Ovary (tissue), 10 donors: ENCODE measurements at places on chromosomes 3 and 15. TPM values are rescaled to one million over a fixed set of nuclear protein-coding genes. Genes with fewer than 3 reads are reported as not detected.
A peak's percentile ranks its signal among the peaks of the same experiment; 100 is the strongest.

The TGM5 gene
- not detected for total RNA-seq

The TGFBR2 gene
- 53.8 TPM for total RNA-seq

The DAPK2 gene
- 1.7 TPM for total RNA-seq

The LSMEM2 gene
- total RNA-seq: 0.42 TPM

The B3GNT5 gene
- 9.9 TPM for total RNA-seq

The GP9 gene
- total RNA-seq: not detected

The ARL14 gene
- total RNA-seq: not detected

The SV2B gene
- 0.26 TPM for total RNA-seq

The DISP2 gene
- total RNA-seq: 1.5 TPM

The FMN1 gene
- 0.76 TPM for total RNA-seq

The FBXO40 gene
- 0.32 TPM for total RNA-seq

The NPAP1 gene
- total RNA-seq: 0.40 TPM

The BUB1B gene
- 0.65 TPM for total RNA-seq

The KBTBD8 gene
- 0.66 TPM for total RNA-seq

The CFAP20DC gene
- 0.35 TPM for total RNA-seq

The RASGRF1 gene
- total RNA-seq: 1.1 TPM

The GOLGA6L10 gene
- 1.5 TPM for total RNA-seq

DNA sequence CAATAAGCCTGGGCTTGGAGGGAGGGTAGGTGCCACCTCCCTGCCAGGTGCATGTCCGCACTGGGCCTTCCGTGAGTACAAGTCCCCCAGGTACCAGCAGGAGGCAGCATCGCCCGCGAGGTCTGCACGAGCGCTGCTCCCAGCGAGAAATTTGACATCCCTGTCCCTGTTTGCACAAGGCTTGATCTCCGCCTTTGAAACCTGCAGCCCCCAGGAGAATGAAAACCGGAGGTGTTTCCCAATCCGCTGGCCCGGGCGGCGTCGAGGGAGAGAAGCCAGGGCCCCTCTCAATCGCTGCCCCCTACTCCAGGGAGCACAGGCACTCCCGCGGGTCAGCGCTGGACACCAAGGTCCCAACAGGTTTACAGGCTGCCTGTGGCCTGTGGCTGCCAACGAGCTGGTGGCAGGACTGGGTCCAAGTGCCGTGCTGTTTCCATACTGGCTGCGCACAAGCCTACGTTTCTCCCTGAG is 961 bp downstream of the HAPLN3 start:
- DNase-seq: no peak
- H3K4me3 ChIP-seq: peak overlapping the region; percentile 33
- H3K4me1 ChIP-seq: peaks cover 9% of the 10 kb centered on the region
- H3K27ac ChIP-seq: no peak overlapping the region
- H3K36me3 ChIP-seq: no peaks in the 10 kb centered on the region
- no peaks in the 10 kb centered on the region for H3K27me3 ChIP-seq

DNA sequence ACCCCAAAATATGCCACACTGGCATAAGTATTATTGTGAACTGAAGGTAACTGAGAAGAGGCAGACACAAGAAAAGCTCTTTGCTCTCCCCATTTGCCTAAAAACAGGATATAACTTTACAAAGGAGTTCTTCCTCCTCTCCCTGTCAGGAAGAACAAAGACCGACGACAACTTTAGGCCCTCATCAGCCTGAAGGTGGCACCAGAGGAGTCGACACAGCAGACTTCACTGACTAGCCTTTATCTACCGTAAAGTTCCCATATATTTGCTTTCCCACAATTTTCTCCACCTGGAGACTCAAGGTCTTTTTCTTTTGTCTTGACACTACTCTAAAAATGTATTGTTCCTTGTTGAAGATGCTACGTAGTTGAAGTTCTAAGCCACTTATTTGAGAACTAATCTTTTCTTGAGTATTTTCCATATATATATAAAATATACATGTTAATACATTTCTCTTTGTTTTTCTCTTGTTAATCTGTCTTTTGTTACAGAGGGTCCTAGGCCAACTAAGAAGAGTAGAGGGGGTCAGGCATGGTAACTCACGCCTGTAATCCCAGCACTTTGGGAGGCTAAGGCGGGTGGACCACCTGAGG is 16.2 kb upstream of the XIRP1 start:
- no peaks in the 10 kb centered on the region for H3K4me1 ChIP-seq
- no peaks in the 10 kb centered on the region for H3K36me3 ChIP-seq
- H3K27me3 ChIP-seq: no peaks in the 10 kb centered on the region
- no peak overlapping the region for H3K4me3 ChIP-seq
- H3K27ac ChIP-seq: no peak overlapping the region

GRCh38 chr15:73621286-73621826 is 11.8 kb downstream of the NPTN start:
- H3K27me3 ChIP-seq: no peaks in the 10 kb centered on the region
- no peak overlapping the region for H3K27ac ChIP-seq
- H3K4me3 ChIP-seq: no peak overlapping the region
- no peaks in the 10 kb centered on the region for H3K36me3 ChIP-seq

DNA sequence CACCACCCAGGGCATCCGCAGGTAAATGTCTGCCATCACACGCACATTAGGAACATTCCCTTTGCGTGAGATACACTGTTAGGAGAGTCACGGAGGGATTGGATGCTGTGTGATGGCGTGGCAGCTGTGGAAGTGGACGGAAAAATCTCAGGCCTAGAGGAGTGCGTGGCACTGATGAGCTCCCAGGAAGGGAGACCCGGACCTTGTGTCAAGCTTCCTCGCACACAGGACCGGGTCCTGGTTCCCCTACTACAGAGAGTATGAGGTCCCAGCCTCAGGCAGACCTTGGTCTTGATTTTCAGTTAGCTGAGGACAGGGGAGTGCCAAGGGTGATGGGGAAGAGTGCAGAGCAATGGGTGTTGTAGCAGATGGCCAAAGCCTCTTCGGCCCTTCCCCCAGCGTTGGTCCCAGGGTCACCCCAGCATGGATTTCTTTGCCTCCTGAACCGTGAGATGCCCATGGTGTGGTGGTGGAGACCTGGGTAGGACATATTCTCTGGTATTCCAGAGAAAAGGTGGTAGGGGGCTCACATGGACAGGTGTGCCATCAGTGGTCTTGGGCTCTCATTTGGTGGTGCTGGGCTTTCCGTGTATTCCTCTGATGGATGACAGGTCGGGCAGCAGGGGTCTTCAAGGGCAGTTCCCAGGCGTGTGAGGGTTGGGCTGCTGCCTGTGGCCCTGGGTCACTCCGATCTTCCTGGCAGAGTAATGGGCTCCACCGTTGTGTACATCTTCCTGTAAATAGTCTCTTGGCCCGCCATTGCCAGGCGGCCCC is 105.1 kb downstream of the SNRPN start:
- H3K4me3 ChIP-seq: no peak overlapping the region
- no peaks in the 10 kb centered on the region for H3K27me3 ChIP-seq
- peaks cover 7% of the 10 kb centered on the region for H3K36me3 ChIP-seq
- no peaks in the 10 kb centered on the region for H3K4me1 ChIP-seq
- peak; percentile 8 for DNase-seq

DNA sequence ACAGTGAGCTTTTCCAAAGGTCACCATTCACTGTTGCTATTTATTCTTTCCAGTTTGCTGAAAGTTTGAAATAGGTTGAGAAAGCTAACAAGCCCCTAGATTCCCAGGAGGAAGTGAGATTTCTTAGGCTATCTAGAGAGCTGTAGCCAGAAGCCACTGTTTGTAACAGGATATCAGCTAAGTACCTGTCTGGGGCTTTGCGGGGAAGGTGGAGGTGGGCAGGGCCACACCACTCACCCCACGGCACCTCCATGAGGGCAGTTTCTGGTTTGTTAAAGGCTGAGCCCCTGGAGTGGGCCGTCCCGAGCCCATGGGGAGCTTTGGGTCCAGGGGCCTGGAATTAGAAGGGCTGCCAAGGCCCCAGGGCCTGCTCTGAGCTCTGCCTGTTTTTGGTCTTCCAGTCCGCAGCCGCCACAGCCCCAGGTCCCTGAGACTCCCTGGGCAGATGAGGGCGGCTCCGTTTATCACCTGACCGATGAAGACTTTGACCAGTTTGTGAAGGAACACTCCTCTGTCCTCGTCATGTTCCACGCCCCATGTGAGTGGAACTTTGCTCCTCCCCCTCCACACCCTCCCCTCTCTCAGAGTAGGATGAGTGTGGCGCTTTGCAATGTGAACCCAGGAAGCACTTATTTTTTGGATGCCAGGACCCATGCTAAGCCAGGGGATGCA is 63.4 kb downstream of the PDIA5 start:
- H3K4me3 ChIP-seq: no peak overlapping the region
- H3K36me3 ChIP-seq: no peaks in the 10 kb centered on the region
- no peaks in the 10 kb centered on the region for H3K27me3 ChIP-seq
- no peak for DNase-seq

- no peak for DNase-seq
- H3K36me3 ChIP-seq: no peaks in the 10 kb centered on the region
- no peak overlapping the region for H3K27ac ChIP-seq
- no peaks in the 10 kb centered on the region for H3K27me3 ChIP-seq
- H3K4me1 ChIP-seq: no peaks in the 10 kb centered on the region
Observed at GRCh38 chr15:81454024-81454423, 80.0 kb upstream of the TMC3 start.

DNA sequence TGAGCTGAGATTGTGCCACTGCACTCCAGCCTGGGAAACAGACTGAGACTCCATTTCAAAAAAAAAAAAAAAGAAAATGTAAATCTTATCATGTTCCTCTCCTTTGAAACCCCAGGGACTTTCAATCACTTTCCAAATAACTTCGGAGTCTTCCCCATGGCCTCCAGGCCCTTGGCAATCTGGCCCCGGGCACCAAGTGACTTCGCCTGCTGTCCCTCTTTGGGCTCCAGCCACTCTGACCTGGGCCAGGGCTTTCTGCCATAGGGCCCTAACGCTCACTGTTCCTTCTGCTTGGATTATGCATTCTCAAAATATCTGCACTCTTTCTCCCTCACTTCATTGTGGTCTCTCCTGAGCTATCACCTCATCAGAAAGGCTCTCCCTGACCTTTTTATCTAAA is 260.9 kb downstream of the KLF13 start:
- H3K27ac ChIP-seq: no peak overlapping the region
- no peaks in the 10 kb centered on the region for H3K4me1 ChIP-seq
- H3K36me3 ChIP-seq: no peaks in the 10 kb centered on the region
- DNase-seq: no peak

DNA sequence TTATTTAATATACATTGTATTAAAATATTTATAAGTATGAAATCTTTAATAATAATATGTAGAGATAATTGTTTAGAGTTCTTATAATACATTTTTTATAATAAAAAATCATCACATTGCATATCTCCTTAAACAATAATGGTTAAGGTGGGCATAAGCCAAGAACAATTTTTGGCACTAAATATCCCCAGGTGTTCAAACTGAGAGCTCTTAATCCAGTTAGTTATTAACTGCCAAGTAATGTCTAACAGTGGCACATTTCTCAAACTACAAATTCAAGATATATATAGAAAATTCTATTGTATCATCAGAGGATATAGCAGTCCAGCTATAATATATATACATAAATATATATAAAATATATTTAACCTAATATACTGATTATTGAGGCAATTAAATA is 680.8 kb downstream of the SI start:
- no peak overlapping the region for H3K27ac ChIP-seq
- no peaks in the 10 kb centered on the region for H3K27me3 ChIP-seq
- no peak for DNase-seq
- no peak overlapping the region for H3K4me3 ChIP-seq

DNA sequence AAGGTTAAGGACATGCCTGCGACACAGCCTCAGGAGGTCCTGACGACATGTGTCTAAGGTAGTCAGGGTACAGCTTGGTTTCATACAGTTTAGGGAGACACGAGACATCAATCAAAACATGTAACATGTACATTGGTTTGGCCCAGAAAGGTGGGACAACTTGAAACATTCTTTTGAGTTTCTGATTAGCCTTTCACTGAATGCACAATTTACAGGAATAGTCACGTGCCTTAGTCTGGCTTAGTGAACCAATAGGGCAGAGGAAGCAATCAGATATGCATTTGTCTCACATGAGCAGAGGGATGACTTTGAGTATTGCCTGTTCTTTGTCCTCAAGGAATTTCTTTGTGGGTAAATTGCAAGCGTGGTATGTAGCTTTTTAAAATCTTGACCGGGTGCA is 24.5 kb upstream of the HDAC11 start:
- no peak overlapping the region for H3K27ac ChIP-seq
- H3K27me3 ChIP-seq: no peaks in the 10 kb centered on the region
- no peak overlapping the region for H3K4me3 ChIP-seq
- no peaks in the 10 kb centered on the region for H3K36me3 ChIP-seq
- DNase-seq: no peak

- H3K27me3 ChIP-seq: no peaks in the 10 kb centered on the region
- DNase-seq: no peak
- H3K4me3 ChIP-seq: no peak overlapping the region
- no peak overlapping the region for H3K27ac ChIP-seq
- H3K36me3 ChIP-seq: no peaks in the 10 kb centered on the region
- H3K4me1 ChIP-seq: no peaks in the 10 kb centered on the region
Observed at GRCh38 chr3:22122567-22122966, 371.6 kb upstream of the ZNF385D start.

DNA sequence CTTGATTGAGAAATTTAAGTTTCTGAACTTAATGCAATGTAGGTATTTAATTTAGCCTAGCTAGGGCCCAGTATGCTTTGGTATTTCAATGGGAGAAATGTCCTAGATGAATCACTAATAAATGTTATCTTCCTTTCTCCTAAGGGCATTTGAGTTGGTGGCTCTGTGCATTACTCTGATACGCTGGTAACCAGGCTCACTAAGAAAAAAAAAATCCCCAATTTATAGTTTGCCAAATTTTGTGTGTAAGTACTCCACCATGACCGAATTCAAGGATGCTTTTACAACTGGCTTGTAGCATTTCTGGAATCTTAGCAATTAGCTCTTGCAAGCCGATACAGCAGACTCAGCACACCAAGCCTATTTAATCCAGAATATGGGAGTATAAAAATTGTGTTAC is 94.6 kb upstream of the LPP start:
- peaks cover 3% of the 10 kb centered on the region for H3K4me1 ChIP-seq
- H3K36me3 ChIP-seq: no peaks in the 10 kb centered on the region
- no peaks in the 10 kb centered on the region for H3K27me3 ChIP-seq
- no peak for DNase-seq

DNA sequence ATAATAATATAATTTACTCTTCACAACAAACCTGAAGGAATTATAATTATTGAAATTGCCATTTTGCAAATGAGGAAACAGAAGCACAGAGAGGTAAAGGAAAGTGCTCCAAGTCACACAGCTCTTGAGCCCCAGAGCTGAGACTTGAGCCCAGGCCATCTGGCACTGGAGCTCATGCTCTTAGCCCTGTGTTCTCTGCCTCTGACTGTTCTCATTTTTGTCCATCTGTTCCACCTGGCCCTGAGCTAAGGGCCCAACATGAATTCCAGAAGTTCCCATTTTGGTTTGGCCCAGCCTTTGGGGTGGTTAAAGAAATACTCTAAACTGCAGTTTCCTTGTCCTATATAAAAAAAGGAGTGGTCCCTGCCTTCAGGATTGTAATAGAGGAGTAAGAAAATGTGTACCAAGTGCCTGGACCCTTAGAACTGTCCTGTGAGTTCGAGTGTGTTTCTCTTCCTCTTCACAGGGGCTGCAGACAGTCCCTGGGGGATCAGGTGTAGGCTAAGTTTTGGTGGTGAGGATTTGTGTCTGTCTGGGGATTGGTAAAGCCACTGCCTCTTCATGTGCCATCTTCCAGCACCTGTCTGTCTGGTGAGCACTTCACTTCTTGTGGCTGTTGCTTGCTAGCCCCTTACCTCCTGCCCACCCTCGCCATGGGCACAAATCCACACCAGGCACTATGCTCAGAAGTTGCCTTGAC is 91.8 kb downstream of the DNAJB8 start:
- no peak for DNase-seq
- H3K4me1 ChIP-seq: peaks cover 11% of the 10 kb centered on the region
- H3K27me3 ChIP-seq: no peaks in the 10 kb centered on the region
- no peak overlapping the region for H3K27ac ChIP-seq
- no peaks in the 10 kb centered on the region for H3K36me3 ChIP-seq

GRCh38 chr15:44015545-44016305 is 179.3 kb downstream of the FRMD5 start:
- H3K27ac ChIP-seq: no peak overlapping the region
- no peaks in the 10 kb centered on the region for H3K36me3 ChIP-seq
- no peak for DNase-seq
- no peaks in the 10 kb centered on the region for H3K27me3 ChIP-seq
- H3K4me1 ChIP-seq: no peaks in the 10 kb centered on the region
